Fibroblast of skin of left quadriceps (primary cell): ENCODE measurements at places on chromosomes 1 and 21.

GRCh38 chr1:178938959-178939317 is 68.1 kb upstream of the ANGPTL1 start:
- DNase-seq: peak; percentile 60

GRCh38 chr1:181128592-181129497 is 40.3 kb downstream of the IER5 start:
- no peak for DNase-seq

DNA sequence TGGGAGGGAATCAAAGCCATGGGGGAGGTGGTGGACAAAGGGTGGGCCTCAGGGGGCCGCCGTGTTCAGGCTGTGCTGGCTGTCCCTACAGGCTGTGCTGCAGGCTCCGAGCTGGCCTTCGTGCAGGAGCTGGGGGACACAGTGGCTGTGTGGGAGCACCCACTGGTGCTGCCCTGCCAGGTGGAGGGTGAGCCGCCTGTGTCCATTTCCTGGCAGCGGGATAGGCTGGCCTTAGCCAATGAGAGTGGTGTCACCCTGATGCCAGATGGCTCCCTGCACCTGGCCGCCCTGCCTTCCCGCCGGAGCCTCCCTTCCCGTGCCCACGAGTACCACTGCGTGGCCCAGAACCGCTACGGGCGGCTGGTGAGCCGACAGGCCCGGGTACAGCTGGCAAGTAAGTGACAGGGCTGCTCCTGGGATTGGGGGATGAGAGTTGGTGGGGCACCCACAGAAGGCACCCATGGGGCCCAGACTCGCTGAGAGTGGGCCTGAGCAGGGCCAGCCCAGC is 20.2 kb downstream of the SLC27A3 start:
- DNase-seq: no peak

DNA sequence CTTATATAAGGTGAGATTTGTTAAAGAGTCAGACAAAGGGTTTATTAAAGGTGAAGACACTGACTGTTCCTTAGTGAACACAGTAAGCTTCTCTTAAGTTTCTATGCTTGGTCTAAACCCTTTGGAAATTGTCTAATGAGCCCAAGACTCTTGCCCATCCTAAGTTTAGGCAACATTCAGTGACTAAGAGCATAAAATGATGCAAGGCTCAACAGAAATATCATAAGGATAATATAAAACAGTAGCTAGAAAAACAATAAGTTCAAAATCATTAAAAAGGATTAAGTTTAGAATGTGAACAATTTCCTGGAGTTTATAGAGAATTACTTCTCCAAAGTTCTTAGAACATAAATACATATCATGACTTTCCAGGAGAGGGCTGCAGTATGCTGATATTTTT is 108.9 kb upstream of the PDC start:
- peak; percentile 55 for DNase-seq

- DNase-seq: no peak
These were observed 2.3 kb downstream of the OBSCN start for GRCh38 chr1:228210076-228210651.

DNA sequence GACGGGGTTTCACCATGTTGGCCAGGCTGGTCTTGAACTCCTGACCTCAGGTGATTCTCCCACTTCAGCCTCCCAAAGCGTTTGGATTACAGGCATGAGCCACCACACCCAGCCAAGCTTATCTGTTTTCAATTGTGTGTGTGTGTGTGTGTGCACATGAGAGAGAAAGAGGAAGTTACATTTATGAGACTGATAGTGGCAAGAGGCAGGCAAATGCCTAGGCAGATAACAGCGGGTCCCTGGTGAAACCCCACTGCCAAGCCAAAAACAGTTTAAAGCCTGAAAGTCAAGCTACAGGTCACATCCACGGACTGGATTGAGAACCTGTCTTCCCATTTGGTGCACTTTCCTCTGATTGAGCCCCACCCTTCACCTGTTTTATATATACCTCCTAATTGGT is 35.1 kb upstream of the IFNGR2 start:
- DNase-seq: no peak

DNA sequence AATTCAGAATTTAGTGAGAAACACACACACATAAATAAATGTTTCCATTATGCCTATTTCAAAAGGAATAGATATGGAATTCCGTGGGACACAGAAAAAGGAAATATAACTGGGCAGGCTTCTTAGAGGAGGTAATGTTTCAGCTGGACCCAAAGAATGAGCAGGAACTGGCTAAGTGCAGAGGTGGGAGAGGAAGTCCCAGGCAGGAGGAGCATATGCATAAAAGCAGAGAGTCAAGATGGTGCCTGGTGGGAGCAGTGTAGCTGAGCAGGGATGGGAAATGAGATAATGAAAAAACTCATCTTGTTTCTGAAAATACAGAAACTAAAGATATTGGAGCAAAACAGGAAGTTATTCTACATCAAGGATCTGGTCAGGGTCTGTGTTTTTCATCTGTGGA is 115.2 kb upstream of the MAGI3 start:
- DNase-seq: no peak

DNA sequence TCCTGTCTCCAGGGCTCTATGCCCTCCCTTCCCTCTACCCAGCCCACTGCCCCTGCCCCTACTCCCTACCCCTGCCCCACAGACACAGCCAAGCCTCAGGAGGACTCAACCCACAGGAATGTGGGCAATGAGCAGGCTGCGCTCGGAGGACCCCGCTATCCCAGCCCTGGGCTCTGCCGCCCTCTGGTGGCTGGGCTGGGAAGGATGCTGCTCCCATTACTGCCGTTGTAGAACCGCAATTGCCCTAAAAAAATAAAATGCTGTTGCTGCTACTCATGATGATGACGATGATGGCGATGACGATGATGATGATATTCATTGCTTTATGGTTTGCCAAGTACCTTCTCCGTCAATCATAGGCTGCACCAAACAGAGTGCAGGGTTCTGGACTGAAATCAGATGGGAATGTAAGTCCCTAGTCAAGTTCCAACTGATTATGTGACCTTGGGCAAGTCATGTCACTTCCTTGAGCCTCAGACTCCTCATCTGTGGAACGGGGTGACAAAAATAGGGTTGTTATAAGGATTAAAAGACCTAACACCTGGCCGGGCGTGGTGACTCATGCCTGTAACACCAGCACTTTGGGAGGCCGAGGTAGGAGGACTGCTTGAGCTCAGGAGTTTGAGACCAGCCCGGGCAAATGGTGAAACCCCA is 24.6 kb downstream of the ARHGEF19 start:
- DNase-seq: peak; percentile 48
